ENCODE measurements at places on chromosomes 6 and 20. TPM values are rescaled to one million over a fixed set of nuclear protein-coding genes. Genes with fewer than 3 reads are reported as not detected.

The KCNB1 gene
- 0.42 TPM for total RNA-seq

The CAPN11 gene
- 0.29 TPM for total RNA-seq

The NANP gene
- total RNA-seq: 7.0 TPM

The TCP11 gene
- not detected for total RNA-seq

The MTHFD1L gene
- 90.2 TPM for total RNA-seq

The SYNDIG1 gene
- 5.4 TPM for total RNA-seq

The OGFRL1 gene
- total RNA-seq: 2.8 TPM

The ADTRP gene
- total RNA-seq: not detected

The C20orf144 gene
- 0.26 TPM for total RNA-seq

The NKAIN2 gene
- total RNA-seq: 0.29 TPM

The UBE2C gene
- total RNA-seq: 254 TPM

The SAMD3 gene
- 0.26 TPM for total RNA-seq

The VIP gene
- not detected for total RNA-seq

The NAPB gene
- 11.3 TPM for total RNA-seq

The MUCL3 gene
- total RNA-seq: 0.20 TPM

The CCN2 gene
- total RNA-seq: 44.1 TPM

The EFCAB8 gene
- not detected for total RNA-seq

The PRRT1 gene
- total RNA-seq: 1.8 TPM

The TFAP2A gene
- 2.6 TPM for total RNA-seq

The KCNK16 gene
- not detected for total RNA-seq

The FGD2 gene
- total RNA-seq: 0.09 TPM

The SLC17A9 gene
- total RNA-seq: 19.9 TPM

The GNAS-AS1 gene
- total RNA-seq: 11.3 TPM

The SLC35D3 gene
- 0.57 TPM for total RNA-seq

The C6orf141 gene
- 35.9 TPM for total RNA-seq

The PDYN gene
- total RNA-seq: 0.59 TPM

The FNDC1 gene
- 0.24 TPM for total RNA-seq

The TCF21 gene
- not detected for total RNA-seq

The TP53INP2 gene
- 8.0 TPM for total RNA-seq

The TPBG gene
- total RNA-seq: 19.0 TPM

The RANBP9 gene
- 37.2 TPM for total RNA-seq

The PTPRT gene
- 0.07 TPM for total RNA-seq

The SLA2 gene
- 0.13 TPM for total RNA-seq

The SPTLC3 gene
- total RNA-seq: 0.42 TPM

The PRDM13 gene
- 0.15 TPM for total RNA-seq

The ASIP gene
- total RNA-seq: not detected

The HCK gene
- total RNA-seq: 1.8 TPM
